ENCODE measurements at places on chromosomes 11 and 22.

DNA sequence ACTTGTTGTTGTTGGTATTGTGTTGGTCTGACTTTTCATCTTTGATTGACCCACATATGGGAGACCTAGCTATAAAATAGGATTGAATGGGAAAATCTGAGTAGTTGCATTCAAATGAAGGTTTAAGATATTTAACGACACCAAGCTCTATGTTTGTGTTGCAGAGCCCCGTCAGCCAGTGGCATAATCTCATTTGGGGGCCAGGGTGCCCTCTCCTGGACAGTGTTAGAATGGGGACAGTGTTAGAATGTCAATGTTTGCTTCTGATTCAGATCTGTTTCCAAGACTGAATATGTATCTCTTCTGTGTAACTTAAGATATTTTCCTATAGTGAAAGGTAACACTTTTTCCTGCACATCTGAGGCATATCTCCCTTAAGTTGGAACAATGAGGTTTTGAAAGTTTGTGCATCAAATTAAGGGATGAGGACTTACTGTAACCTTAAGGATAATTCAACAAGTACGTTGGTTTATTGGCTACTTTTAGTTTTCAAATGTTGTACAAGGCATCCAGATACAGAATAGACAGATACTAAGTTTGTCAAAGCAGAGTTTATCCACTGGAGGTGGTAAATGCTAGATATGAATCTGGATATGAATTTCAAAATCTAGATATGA is 5.3 kb upstream of the OR52M1 start:
- no peak for DNase-seq

- no peak for DNase-seq
These were observed 761 bp downstream of the HMBS start for GRCh38 chr11:119085437-119085847.

GRCh38 chr22:32712644-32713355 is 88.7 kb upstream of the TIMP3 start:
- no peak for DNase-seq

DNA sequence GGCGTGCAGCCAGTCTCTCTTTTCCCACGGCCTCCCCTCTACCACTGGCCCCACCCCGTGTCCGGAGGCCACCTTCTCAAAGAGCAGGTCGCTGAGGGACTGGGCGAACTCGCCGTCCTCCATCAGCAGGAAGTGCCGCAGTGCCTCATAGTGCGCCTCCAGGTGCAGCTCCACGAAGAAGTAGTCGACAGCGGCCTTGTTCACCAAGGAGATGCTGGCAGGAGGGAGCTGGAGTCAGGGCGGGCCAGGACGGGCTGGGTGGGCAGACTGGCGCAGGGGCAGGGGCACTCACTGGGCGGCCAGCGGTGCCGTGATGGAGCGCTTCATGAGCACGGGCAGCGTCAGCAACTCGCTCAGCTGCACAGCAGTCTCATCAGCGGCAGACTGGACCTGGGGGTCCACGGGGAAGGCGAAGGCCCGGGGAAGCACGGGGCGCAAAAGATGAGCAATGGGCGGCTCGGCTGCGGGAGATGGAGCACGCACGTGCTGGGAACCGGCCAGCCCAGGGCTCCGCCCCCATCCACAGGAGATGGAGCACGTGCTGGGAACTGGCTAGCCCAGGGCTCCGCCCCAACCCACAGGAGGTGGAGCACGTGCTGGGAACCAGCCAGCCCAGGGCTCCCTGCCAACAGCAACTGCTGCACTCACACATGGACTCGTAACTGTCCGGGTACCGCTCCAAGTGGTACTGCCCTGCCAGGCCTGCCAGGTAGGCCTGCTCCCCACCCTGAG is 18.4 kb downstream of the SELENOO start:
- peak; percentile 85 for DNase-seq

- DNase-seq, result no peak
These were observed 1505.6 kb downstream of the BRD1 start for GRCh38 chr22:48321986-48322545.

DNA sequence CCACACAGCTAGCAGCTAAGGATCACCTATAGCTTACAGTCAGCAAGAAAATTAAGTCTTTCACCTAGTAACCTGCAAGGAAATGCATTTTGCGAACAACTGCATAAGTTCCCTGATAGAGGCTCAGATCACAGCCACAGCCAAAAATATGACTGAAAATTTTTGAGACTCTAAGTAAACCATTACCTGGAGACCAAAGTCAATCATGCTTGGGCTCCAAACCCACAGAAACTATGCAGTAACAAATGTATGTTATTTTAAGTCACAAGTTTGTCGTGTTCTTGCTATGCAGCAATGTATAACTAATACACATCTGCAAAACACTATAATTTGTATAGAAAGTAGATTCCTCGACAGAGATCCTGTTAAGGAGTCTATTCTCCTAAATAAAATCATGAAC is 1025.7 kb upstream of the RAG2 start:
- no peak for DNase-seq

- DNase-seq, result no peak
These were observed 983.9 kb upstream of the CNTN5 start for GRCh38 chr11:98036810-98037209.

- no peak for DNase-seq
These were observed 2.6 kb downstream of the KLHDC7B start for GRCh38 chr22:50548040-50548920.

- DNase-seq, result no peak
These were observed 28.0 kb downstream of the KCNQ1OT1 start for GRCh38 chr11:2671748-2672147.

DNA sequence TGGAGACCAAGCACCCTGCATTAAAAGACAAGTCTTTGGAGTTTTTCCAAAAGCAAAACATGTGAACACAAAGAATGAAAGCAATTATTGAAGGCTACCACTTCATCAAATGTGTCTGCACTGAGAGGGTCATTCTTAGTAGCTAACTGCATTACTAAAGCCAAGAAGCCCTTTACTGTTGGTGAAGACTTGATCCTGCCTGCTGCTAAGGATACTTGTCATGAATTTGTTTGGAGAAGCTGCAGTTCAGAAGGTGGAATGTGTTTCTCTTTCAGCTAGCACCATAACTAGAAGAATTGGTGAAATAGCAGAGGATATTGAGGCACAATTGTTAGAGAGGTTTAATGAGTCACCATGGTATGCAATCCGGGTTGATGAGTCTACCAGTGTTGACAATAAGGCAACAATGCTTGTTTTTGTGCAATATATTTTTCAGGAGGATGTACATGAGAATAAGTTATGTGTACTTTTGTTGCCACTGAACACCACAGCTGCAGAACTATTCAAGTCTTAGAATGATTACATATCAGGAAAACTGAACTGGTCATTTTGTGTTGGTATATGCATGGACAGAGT is 457.3 kb upstream of the ISX start:
- no peak for DNase-seq

DNA sequence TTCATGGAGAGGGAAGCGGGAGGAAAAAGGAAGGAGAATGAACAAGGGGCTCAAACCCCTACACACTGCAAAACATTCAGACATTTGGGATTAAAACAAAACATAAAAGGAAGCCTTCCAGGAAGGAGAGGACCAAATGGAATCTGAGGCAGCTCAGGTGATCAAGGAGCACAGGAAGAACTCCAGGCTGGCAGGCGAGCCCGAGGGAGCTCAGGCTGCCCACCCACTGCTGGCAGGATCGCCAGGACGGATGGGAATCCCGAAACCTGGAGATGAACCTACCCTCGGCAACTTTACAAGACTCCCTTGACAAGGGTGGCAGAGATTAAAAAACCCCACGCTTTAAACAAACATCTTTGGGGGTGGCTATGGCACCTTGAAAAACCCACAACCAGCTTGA is 5.0 kb upstream of the PYGM start:
- DNase-seq, result no peak

GRCh38 chr11:108069947-108070346 is 51.4 kb upstream of the ACAT1 start:
- no peak for DNase-seq

DNA sequence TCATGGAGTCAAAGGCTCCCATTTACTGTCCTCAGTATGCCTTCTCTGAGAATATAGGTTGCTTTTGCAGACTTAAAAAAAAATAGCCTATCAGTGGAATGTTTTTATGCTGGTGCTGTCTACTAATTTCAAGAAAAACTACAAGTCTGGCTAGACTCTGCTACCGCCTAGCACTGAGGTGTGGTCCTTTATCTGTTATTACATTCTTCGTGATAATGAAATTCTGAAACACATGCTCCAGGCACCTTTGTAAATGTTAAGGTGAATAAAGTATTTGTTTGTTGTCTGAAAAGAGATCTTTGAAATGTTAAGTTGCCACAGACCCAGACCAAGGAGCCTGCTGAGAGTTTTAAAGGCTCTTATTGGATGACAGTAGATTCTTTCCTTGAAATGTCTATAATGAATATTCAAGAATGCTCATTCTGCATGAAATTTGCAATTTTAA is 95.3 kb downstream of the DBX1 start:
- DNase-seq, result no peak

DNA sequence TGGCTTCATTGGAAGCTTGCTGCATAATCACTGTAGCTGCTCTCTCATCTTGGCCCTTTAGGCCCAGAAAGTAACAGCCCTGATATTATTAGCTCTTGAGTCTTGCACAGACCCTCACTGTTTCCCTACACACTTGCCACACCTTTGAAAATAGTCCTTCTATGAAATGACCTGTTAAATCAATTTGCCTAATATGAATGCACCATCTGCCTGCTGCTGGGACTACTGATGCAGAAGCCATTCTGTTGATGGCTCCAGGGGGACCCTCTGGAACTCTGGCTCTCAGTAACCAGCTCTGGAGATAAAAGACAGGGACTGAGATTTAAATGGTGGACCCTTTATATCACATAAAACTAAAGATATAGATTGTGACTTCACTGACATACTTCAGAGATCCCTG is 14.7 kb upstream of the AMPD3 start:
- DNase-seq, result no peak

DNA sequence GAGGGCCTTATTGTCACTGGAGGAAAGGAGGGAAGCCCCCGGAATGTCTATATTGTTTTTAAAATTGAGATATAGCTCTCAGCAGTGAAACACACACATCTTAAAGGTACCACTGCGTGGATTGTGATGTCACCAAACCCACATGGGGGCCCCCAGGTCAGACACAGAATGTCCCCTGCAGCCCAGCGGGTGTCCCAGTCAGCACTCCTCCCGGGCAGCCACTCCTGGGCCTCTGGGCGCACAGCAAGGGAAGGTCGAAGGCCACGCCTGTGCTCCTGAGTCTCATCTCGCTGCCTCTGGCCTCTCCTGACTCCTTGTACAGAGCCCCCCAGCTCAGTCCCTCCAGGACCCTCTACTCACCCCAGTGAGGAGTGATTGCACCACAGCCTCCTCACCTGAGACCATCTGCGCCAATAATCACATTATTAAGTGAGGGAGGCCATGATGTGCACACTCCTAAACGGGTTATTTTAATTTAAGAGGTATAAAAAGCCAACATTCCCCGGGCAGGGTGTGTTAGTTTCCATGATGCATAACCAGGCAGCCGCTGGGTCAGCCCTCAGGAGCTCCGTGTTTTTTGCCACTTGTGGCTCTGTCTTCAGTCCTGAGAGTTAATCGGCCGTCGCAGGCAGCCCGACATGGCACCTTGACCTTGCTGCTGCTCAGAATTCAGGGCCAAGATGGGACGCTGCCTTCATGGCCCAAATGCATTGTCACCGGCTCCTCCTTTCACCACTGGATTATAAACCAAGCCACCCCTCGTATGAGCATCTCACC is 1089.3 kb downstream of the BRD1 start:
- DNase-seq, result no peak

DNA sequence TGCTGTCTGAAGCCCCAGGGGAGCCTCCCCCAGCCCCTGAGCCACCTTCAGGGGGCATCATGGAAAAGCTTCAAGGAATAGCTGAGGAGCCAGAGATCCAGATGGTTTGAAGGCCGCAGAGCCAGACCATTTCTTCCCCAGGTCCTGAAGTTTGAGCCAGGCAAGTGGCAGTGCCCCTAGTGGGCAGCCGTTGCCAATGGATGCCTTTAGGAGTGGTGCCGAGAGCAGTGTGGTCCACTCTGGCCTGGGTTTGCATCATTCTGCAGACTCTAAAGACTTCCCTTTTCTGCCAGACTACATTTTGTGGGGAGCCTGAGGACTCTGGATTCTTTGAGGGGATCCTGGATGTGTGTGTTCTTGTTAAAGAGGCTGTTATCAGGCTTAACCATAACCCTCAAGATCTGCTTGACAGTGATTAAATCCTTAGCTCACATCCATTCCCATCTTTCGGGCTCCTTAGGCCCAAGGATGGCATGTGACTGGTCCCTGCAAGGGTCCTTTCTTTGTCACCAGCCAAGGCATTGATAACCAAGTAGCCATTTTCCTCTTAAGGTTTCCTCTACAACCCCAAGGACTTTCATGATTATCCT is 13.1 kb downstream of the HINFP start:
- no peak for DNase-seq

- no peak for DNase-seq
These were observed 5.3 kb downstream of the SPTBN2 start for GRCh38 chr11:66723693-66724092.

DNA sequence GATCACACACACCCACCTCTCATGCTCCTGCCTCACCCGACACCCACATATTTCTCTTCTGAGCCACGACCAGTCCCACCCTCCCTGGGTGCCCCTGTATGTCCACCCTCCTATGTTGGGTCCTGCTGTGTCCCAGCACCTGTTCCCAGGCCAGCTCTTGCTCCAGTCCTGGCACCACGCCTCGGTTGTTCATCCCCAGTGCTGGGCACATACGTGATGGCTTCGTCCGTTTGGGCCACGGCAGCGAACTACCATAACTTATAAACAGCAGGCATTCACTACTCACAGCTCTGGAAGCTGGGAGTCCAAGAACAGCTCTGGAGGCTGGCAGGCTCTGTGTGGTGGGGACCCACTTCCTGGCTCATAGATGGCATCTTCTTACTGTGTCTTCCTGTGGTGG is 116.9 kb downstream of the BRD1 start:
- no peak for DNase-seq

DNA sequence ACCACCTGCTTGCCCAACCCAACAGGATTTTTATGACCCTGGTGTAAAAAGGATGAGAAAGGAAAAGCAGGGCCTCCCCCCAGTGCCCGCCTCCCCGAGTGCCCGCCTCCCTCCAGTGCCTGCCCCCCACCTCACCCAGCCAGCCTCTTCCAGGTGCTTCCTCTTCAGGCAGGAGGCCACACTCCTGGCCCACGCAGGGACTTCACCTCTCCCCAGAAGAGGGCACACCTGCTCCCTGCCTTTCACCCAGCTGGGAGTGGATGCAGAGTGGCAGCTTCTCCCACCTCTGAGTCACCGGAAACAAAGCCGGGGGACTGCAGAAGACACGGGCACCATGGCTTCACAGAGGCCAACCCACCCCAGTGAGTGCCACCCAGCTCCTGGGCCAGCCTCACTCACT is 16.1 kb downstream of the CPT1A start:
- no peak for DNase-seq

DNA sequence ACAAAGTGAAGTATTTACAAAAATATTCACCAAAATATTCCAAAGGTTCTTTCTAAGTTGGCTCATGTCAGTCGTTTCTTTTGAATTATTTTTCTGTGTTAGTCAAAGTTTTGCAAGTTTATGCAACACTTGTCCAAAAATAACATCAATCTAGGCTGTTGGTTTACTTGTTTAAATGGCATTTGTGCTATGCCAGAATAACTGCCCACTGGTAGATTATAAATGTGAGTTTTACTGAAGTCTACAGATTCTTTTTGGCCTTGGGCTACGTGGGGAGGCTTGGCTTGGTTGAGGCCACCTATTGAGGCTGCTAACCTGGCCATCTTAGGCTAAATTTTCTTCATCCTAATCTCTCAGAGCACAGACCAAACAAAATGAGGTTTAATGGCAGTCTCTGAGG is 1091.9 kb upstream of the RAG2 start:
- DNase-seq, result no peak

All from COR-L47 (cell line).